Naive B cell (primary cell): ENCODE measurements at places on chromosomes 2 and 18.

DNA sequence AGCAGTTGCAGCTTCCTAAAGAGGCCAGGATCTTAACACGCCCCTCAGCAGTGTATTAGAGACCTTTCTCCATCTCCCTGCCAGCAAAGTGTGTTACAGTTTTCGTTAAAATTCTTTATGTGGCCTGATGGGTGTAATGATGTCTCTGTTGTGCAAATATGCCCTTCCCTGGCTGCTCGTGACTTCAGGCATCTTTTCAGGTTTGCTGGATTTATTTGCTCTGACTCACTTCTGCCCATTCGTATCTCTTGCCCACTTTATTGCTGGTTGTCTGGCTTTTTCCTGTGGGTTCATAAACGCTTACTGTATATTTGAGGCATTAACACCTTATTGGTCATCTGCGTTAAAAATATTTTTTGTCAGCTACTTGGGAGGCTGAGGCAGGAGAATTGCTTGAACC lies 134.5 kb downstream of the ASB1 start:
- DNase-seq: no peak

- no peak for DNase-seq
Observed at GRCh38 chr2:43791035-43791765, 17.4 kb downstream of the DYNC2LI1 start.

DNA sequence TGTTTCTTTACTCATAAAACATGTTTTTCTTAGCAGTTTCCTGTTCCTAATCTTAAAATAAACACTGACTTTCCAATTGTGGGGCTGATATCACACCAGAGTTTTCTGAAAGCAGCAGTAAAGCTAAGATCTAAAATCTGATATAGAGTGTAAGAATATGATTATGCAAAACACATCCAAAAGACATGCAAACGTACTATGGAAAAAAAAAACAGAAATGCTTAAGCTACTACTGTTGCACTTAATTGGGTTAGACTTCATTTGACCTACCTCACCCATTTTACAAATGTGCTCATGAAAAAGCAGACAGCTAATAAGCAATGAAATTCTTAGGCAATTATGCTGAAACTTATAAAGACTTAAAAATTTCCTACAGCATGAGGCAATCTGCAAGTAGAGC lies 10.5 kb downstream of the CYTIP start:
- no peak for DNase-seq

DNA sequence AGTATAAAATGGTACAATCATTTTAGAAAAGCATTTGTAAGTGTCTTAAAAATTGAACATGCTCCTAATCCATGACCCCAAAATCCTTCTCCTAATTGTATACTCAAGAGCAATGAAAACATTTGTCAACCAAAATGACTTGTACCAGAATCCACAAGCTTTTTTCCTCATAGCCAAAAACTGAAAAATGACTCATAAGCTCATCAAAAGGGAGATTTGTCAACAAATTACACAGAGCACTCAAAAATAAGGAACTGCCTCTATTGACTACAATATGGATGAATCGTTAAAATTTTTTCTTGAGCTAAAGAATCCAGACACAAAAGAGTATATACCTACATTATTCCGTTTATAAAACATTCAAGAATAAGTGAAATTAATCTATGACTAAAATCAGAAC lies 544.8 kb downstream of the ARHGAP15 start:
- no peak for DNase-seq

GRCh38 chr2:232772531-232772930 lies 3.8 kb downstream of the KCNJ13 start:
- peak; percentile 30 for DNase-seq

- no peak for DNase-seq
Observed at GRCh38 chr2:61763605-61764034, 90.2 kb downstream of the FAM161A start.

GRCh38 chr2:17162713-17163112 lies 355.5 kb downstream of the RAD51AP2 start:
- DNase-seq: no peak

DNA sequence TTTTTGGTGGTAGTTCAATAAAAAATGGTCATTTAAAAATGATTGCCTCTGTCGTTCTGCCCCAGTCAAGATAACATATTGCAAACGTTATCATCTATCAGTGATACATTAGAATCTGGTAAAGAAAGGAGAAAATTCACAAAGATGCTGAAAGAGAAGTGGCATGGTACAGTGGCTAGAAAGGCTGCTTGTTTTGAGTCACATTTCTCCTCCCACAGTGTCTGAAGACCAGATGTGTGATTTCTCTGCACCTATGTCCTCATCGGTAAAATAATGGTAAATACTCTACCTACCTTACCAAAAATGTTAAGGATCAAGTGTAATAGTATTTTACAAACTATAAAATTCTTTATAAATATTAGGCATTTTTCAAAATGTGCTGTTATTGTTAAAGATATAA lies 76.1 kb upstream of the NOSTRIN start:
- DNase-seq: no peak

DNA sequence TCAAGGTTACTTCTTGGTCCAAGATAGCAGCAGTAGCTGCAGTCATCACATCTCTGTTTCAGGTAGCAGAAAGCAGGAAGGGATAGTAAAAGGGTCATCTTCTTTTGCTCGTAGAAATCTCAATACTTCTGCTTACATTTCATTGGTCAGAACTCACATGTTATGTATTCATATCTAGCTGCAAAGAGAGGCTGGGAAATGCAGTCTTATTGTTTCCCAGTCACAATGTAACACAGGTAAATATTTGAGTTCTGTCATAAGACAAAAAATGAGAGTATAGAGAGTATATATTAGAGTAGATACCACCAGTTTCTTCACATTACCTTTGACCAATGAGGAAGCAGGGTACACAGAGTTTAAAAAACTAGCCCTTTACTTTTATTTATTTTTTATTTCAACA lies 132.4 kb upstream of the ITGA6 start:
- DNase-seq: no peak

DNA sequence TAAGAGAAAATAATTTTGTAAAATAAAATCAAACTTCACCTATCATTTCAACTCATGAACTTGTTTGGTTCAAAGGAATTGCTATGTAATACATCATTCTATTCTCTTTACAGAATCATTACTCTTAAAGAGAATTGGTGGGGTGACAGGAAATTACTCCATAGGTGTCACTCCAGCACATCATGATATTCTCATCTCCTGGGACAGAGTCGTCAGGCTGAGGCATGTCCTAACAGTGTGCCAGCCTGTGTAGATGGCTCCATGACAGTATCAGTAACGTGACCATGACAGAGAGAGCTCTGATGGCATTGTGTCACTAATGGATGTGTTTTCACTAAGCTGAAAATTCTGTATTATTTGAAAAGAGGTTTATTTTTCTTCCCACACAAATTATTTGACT lies 13.9 kb downstream of the SPATS2L start:
- DNase-seq: no peak

DNA sequence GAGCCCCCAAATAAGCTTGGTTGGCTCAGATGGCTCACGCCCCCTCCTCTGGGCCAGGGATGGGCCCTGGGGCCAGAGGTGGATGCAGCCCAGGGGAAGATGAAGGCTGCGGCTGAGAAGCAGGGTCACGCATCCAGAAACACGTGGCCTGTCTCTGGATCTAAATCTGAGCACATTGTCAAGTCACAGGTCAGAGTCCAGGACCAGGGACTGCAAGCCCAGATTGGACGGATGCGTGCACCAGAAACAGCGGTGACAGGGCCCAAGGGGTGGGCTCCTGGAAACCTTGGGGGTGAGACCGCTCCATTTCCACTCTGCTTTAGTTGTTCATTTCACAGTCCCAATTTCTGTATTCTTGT lies 226.2 kb downstream of the ACKR3 start:
- no peak for DNase-seq

- DNase-seq: no peak
Observed at GRCh38 chr2:121634354-121635307, 14.6 kb downstream of the CLASP1 start.

- DNase-seq: no peak
Observed at GRCh38 chr18:22556222-22557167, 138.8 kb upstream of the CTAGE1 start.

- DNase-seq: no peak
Observed at GRCh38 chr18:37219257-37219656, 346.3 kb downstream of the CELF4 start.

- no peak for DNase-seq
Observed at GRCh38 chr2:241777686-241778627, 1.3 kb downstream of the GAL3ST2 start.

DNA sequence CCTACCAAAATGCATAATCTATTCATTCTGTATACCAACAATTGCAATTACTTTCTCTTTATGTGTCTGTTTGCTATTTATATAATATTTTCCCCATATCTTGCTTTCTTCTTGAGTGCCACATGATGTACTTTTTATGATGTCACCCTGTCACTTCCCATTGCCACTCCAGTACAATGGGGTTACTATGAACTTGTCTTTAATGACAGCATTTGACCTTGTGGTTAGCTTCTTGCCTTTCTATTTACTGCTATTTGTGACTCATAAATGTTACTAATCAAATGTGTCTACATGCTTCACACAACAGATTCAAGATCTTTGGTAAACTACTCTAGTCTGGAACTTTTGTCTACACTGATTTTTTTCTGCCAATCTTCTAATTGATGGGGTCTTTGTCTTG lies 486.3 kb downstream of the NR4A2 start:
- DNase-seq: no peak

DNA sequence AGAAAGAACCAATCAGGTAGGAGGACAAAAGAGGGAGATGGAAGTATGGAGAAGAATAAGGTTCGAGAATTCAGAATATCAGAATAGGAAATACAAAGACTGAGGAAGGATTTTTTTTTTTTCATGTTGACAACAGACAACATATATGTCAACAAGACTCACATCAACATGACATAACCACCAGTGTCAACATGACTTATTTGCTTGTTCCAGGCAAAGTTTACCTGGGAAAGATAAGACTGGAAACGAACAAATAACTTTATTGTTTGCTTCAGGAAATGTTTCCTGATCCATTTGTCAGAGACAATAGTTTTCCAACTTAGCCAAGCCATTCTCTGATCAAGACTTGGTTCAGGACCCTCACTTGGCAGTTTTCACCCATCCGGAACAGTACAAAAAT lies 321.9 kb upstream of the NETO1 start:
- DNase-seq: no peak

DNA sequence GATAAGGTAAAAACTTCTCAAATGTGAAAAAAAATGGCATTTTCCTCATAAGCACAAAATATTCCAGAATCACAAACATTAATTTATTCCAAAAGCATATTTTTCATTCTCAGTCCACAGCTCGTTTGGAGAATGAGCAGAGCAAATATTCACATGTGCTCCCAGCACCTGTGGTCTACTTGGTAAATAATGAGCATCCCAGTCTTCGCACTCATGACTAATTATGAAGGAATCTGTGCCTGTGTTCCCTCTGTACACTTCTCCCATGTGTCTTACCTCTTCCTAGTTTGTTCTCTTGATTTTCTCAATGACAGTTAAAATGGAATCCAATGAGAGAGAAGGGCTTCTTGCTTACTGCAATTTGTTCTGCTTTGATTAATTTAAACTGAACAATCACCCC lies 671.0 kb upstream of the SOX11 start:
- no peak for DNase-seq

DNA sequence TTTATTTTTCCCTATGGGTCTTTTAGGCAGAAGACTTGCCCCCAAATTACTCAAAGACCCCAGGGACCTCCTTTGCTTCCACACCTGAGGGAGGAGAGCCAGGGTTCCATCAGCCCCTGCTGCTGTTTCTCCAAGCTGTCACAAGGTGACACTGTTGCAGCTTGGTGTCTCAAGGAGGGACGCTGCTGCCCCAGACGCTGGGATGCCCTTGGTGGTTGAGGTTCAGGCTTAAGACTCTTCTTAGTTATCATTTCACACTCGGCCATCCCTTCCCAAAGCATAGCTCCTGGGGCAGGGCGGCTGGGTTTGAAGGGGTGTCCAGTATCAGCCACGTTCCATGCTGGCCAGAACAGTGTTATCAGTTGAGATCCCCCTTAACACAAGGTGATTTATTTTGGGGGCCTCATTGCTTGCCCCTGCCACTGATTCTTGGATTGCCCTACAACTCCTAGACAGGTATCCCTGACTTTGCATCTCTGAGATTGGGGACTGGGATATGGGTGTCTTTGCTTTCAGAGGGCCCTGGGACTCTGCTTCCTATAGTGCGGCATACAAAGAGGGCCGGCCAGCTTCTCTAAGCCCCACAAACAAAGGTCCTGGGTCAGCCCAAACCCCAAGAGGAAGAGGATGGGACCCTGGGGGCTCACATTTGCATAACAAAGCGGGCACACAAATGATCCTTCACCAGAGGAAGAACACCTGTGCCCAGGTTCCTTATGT lies 22.7 kb downstream of the GPR55 start:
- DNase-seq: peak; percentile 26

DNA sequence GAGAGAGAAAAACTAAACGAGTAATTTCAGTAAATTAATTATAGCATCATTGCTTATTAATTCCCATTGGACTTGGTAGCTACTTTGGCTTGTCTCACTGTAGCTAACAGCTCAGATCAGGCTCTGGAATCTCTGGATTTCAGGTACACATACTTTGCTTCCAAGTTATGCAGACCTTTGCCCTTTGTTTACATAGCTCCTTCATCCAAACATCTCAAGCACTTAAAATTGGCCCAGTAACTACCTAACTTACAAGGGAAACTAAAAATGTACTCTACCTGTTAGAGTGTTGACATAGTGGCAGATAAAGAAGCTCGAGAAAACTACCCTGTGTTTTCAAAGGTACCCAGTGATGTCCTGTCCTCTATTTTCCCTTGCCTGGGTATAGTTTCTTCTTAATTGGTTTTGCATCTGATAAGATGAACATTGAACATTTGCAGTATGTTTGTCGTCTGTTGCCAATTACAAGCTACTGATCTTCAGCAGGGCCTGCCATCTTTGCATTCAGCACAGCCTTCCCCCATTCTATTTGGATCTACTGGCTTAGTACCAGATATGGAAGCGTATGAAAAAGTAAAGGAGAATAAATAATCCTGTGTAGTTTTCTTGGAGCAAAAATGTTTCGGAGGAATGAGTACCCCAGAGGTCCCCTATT lies 601.5 kb upstream of the FANCL start:
- DNase-seq: no peak

- no peak for DNase-seq
Observed at GRCh38 chr18:3213300-3214059, 6.3 kb downstream of the MYOM1 start.

- no peak for DNase-seq
Observed at GRCh38 chr2:215884451-215885087, 128.8 kb downstream of the MREG start.

DNA sequence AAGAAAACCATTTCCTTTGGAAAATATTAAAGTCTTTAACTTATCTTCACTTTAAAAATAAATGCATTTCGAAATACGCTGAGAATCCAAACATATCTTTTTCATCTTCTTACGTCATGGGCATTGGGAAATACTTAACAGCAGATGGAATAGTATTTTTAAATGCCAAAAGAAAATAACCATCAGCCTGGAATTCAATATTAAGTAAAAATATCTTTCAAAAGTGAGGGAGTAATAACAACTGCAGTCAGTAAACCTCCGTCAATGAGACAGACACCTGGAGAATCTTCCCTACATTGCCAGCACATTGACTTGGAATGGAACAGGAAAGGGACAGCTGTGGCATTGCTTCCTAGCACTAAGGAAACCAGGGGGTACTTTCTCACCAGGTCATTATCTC lies 290.4 kb upstream of the TNP1 start:
- DNase-seq: no peak

- no peak for DNase-seq
Observed at GRCh38 chr18:68478246-68478645, 236.7 kb downstream of the TMX3 start.
